ENCODE measurements at places on chromosomes 11 and 22. TPM values are rescaled to one million over a fixed set of nuclear protein-coding genes. Genes with fewer than 3 reads are reported as not detected.

Gene ALG9
- 15.2 TPM for total RNA-seq

Gene FAM118B
- total RNA-seq, result 25.1 TPM

Gene TMEM223
- total RNA-seq, result 21.7 TPM

Gene CCDC87
- 0.25 TPM for total RNA-seq

Gene TNRC6B
- 49.3 TPM for total RNA-seq

Gene ELF5
- total RNA-seq, result not detected

Gene MS4A6E
- not detected for total RNA-seq

Gene ABCC8
- total RNA-seq, result 2.1 TPM

Gene ZPR1
- total RNA-seq, result 18.2 TPM

Gene KCNE3
- 2.3 TPM for total RNA-seq

Gene GP1BB
- total RNA-seq, result not detected

Gene SLC15A3
- total RNA-seq, result 16.8 TPM

Gene HBE1
- total RNA-seq, result not detected

Gene GRAMD4
- 94.0 TPM for total RNA-seq

Gene OR51E2
- total RNA-seq, result not detected

Gene FGF4
- total RNA-seq, result not detected

Gene LYVE1
- 53.8 TPM for total RNA-seq

Gene PAX6
- total RNA-seq, result not detected

Gene RBMXL2
- total RNA-seq, result not detected

Gene RFPL2
- total RNA-seq, result not detected

Gene TREH
- not detected for total RNA-seq

Gene OR8K1
- not detected for total RNA-seq

Gene RIBC2
- not detected for total RNA-seq

Gene CCDC116
- total RNA-seq, result not detected

Gene PGR
- total RNA-seq, result 8.2 TPM

Gene USP35
- total RNA-seq, result 4.7 TPM

Gene MFRP
- total RNA-seq, result not detected

Data from left ventricle myocardium superior (tissue), 1 donor.